Amniotic epithelial cell (primary cell): ENCODE measurements at places on chromosomes 5 and 9.
A peak's percentile ranks its signal among the peaks of the same experiment; 100 is the strongest.

DNA sequence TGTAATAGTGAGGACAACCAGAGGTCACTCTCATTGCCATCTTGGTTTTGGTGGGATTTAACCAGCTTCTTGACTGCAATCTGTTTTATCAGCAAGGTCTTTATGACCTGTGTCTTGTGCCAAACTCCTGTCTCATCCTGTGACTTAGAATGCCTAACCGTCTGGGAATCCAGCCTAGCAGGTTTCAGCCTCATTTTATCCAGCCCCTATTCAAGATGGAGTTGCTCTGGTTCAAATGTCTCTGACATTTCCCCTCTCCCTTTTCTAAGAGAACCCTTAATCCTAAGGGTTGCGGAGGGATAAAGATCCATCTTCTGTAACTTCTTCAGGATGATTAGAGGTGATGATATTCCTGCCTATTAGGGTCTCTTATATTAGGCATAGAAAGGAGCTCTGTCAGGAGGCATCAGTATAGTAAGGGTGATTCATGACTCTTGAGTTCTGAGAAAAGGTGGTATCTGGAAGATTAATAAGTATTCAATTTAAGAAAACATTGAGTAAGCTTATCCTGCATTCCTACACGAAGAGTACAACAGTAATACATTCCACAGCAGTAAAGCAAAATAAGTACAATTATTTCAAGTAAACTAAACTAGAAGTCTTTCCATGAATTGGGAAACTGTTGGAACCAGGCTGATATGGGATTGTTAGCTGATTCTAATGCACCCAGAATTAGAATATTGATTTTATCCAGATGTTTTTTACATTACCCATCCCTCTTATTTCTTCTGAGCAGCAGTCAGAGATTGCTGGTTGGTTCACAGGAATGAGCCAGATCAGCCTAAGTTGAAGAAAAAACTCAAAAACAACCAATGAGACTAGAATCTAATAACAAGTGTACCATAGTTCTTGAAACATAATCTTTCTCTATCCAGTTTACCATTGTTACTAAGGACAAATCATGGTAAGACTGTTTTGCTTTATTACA lies 39.9 kb downstream of the SHC3 start:
- peak; percentile 75 for DNase-seq

DNA sequence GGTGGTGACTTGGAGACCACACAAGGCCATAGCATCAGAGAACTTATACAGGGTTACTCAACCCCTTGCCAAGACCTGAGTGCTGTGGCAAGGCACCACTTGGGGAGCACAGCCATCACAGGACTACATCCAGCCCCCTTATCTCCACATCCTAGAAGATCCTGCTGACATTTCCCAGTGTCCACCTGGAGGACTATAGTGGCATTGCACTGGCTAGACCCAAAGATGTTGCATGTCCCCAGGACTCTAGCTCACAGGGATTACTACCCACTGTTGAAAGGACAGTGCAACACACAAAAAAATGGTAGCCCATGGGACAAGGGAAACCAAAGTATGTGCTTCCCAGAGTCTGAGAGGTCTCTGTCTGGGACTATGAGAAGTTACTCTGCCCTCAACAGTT lies 411.1 kb upstream of the NUDT12 start:
- no peak for DNase-seq

GRCh38 chr9:132141948-132142594 lies 19.8 kb upstream of the NTNG2 start:
- DNase-seq = peak; percentile 7

DNA sequence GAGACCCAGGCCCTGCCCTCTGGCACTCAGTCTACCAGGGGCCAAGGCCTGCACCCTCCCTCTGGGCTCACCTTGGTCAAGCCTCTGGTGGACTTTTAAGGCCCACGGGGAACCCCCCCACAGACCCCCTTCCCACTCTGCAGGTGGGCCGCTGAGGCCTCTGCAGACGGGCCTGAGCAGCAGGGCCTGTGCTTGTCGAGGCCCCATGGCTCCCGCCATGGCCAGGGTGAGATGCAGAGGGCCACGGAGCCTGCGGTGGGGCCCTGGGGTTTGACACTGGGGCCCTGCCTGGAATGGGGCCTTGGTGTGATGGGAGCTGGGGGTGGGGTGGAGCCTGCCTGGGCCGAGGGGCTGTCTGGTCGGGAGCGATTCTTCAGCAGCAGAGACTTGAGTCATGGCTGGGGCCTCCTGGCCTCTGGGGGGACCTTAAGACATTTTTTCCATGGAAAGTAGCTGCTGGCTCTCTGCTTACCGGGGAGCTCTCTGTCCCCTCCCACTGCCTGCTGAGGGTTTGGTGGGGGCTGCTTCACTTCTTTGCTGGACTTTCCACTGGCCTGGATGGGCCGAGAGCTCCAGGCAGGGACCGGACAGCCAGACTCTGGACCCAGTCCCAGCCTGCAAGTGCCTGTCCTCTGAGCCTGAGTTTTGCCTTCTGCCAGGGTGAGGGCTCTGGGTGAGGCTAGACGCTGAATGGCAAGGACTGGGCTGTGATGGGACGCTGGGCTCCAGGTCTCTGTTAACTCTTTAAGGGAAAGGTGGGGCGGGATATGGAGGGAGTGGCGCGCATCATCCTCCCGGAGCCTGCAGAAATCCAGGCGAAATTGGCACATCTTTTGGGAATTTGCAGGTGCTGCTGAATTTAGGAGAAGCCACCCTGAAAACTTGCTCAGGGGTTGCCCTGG lies 132.2 kb downstream of the RXRA start:
- DNase-seq = peak; percentile 69

DNA sequence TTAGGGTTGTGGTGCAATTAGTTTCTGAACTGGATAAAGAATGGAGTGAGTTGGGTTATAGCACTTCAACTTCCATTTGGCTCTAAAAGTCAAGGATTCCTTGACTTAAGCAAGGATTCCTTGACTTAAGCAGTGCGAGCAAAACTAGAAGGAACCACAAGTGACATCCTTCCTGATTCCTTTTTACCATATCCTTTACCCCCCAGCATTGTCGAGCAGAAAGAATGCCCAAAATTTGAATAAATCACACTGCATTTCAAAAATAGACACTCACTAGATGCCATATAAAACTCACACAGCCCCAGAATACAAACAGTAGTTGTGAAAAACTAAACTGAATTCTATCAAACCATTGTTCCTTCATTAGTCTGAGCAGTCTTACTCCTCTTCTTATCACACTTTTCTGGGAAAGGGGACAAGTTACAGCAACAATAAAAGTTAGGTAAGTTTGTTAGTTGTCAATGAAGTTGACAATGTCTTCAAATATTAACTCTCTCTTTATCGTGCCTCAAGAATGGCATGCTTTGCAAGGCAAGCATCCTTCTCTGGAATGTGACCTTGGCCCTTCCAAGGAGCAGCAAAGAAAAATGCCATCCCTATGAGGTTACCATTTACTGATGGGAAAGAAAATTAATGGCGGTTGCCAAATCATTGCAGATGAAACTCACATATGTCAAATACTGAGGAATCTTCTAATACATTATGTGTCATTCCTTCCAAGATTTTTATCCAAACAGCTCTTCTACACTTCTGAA lies 273.3 kb upstream of the ANKRD55 start:
- peak; percentile 50 for DNase-seq

DNA sequence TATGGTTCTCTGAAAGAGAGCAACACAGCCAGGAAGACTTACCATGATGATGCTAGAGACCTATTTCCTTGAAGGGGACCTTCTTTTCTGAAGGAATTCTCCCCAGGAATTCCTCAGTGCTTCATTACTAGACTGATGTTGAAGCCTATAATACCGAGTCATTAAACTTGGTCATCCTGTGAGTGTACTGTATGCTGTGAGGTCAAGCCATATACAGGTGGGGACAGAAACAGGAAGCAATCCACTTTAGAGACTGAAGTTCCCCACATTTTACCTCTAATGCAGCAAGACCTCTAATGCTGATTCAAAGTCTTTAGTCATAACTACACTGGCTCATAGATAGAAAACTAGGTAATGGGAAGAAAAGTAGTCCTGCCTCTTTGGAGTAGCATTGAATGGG lies 77.1 kb upstream of the RASEF start:
- DNase-seq = no peak

- no peak for DNase-seq
Measured at GRCh38 chr9:78044189-78044588, 12.6 kb upstream of the GNAQ start.

DNA sequence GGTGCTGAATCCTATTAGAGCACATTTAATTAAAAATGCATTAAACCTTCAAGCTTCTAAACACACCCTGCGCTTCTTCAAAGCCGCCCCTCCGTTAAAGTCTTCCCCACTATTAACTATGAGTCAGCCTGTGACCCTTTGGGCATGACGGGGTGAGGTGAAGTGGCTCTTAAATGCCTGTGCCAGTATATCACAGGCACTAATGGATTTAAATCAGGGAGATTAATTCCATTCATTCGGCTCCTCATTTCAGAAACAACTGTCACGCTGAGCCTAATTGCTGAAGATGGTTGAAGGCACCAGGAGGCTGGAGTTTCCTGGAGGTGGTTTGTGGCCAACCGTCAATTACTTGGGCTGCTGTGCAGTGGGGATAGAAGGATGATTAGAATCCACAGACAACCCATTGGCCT lies 192.6 kb upstream of the MSX2 start:
- no peak for DNase-seq

GRCh38 chr5:121968910-121969607 lies 7.3 kb downstream of the SRFBP1 start:
- peak; percentile 100 for DNase-seq

DNA sequence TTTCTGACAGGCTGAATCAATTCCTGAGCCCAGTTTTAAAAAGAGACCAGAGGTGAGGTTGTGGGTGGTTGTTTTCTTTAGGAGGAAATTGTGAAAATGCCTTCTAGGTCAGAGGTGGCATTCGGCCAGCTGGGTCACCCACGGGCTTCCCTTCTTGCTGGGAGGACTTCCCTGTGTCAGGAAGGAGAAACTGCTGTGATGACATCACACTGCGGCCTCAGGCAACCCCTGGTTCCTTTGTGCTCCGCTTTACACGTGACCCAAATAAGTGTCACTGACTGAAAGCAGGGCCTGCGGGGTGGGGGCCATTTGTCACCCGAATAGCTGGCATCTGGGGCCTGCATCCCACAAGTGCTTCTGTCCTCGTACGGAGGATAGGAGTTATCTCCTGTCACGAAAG lies 39.7 kb downstream of the FABP6 start:
- peak; percentile 57 for DNase-seq

GRCh38 chr5:140338908-140339307 lies 7.5 kb downstream of the HBEGF start:
- DNase-seq = no peak

GRCh38 chr5:160312134-160312959 lies at the start of gene CCNJL:
Gene CCNJL (minus strand): TSS chr5:160312564. CDS start chr5:160311923, 641 bp downstream.
- DNase-seq = no peak
